WTC11 (cell line): ENCODE measurements at places on chromosomes 5 and 9.

GRCh38 chr9:110028271-110028670 is 179.7 kb downstream of the C9orf152 start:
- DNase-seq: no peak
- no peaks in the 10 kb centered on the region; the same call in 1 of the 2 replicates for H3K27me3 ChIP-seq
- no peaks in the 10 kb centered on the region for H3K36me3 ChIP-seq
- H3K4me3 ChIP-seq: no peak overlapping the region
- peaks cover 32% of the 10 kb centered on the region for H3K4me1 ChIP-seq
- H3K27ac ChIP-seq: no peak overlapping the region

- H3K27ac ChIP-seq: no peak overlapping the region
- H3K27me3 ChIP-seq: no peaks in the 10 kb centered on the region
- no peak for DNase-seq
- H3K36me3 ChIP-seq: no peaks in the 10 kb centered on the region
- peaks cover 24% of the 10 kb centered on the region for H3K4me1 ChIP-seq
Measured at GRCh38 chr5:9166202-9167112, 379.4 kb downstream of the SEMA5A start.

DNA sequence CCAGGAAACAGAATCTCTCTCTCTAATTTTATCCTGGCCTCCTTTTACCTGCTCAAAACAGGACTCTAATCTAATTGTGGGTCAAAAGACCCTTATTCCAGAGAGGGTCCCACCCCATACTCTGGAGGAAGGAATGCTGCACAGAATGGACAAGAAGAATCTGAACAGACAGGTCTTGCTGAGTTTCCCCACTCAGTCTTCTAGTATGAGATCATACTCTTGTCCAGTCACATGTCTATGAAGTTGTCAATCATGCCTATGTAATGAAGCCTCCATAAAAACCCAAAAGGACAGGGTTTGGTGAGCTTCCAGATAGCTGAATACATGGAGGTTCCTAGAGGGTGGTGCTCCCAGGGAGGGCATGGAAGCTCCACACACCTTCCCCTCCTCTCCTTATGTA is 123.9 kb upstream of the FER start:
- H3K27me3 ChIP-seq: no peaks in the 10 kb centered on the region
- no peak overlapping the region for H3K4me3 ChIP-seq
- H3K4me1 ChIP-seq: peaks cover 15% of the 10 kb centered on the region
- H3K27ac ChIP-seq: no peak overlapping the region
- DNase-seq: no peak

- no peaks in the 10 kb centered on the region for H3K27me3 ChIP-seq
- DNase-seq: no peak
- no peak overlapping the region for H3K27ac ChIP-seq
Measured at GRCh38 chr5:10892147-10892910, 131.3 kb upstream of the DAP start.

GRCh38 chr5:4873652-4874051 is 266.5 kb upstream of the ADAMTS16 start:
- H3K27me3 ChIP-seq: no peaks in the 10 kb centered on the region; the same call in 1 of the 2 replicates
- H3K4me1 ChIP-seq: peaks cover 5% of the 10 kb centered on the region; the same call in 1 of the 2 replicates
- no peak overlapping the region for H3K27ac ChIP-seq
- H3K4me3 ChIP-seq: no peak overlapping the region

GRCh38 chr9:107410420-107410819 is 79.1 kb downstream of the KLF4 start:
- no peaks in the 10 kb centered on the region for H3K4me1 ChIP-seq
- H3K27me3 ChIP-seq: no peaks in the 10 kb centered on the region
- no peaks in the 10 kb centered on the region for H3K36me3 ChIP-seq
- DNase-seq: no peak
- no peak overlapping the region for H3K4me3 ChIP-seq
- H3K27ac ChIP-seq: no peak overlapping the region

- no peak overlapping the region for H3K4me3 ChIP-seq
- H3K4me1 ChIP-seq: peaks cover 9% of the 10 kb centered on the region
- H3K27ac ChIP-seq: no peak overlapping the region
Measured at GRCh38 chr5:96721351-96721977, 59.3 kb downstream of the CAST start.
